Psoas muscle (tissue), 8 donors: ENCODE measurements at places on chromosomes 1 and 21.

DNA sequence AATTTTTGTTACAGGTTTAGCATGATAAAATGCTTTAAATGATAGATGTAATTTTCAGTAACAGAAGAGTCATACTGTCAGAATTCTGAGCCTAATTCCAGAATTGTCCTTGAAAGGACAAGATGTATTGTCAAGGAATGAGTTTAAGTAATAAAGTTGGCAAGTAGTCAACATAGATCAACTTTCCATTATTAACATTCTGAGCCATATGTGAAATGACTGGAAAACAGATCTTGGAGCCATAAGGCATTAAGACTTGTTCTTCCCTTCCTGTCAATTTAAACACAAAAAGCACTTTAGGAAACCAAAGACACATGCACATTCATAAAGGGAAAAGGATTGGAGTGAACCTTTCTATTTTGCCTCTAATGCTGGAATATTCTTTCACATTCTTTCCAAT is 107.0 kb downstream of the ODF2L start:
- no peak for DNase-seq

GRCh38 chr1:166490437-166490991 is 323.7 kb upstream of the FAM78B start:
- DNase-seq = no peak

DNA sequence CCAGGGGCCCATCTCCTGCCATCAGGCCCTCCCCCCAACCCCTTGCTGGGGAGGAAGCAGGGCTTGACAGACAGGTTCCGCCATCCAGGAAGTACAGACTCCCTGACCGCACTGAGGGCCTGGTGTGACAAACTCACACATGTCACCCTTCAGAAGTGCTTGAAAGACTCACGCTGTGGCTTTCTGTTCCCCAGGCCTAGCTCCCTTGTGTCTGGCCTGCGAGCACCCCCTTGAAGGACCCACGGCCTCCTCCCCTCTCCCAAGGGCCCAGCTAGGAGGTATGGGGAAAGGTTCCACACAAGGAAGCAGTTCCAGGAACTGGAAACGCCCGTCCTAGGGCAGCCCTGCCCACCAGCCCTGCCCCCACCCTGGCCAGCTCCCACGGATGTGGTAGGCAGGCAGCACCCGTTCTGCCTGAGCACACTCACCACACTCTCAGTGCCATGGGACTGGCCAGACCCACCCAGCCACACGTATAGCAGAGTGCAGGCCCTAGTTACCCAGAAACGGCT is 26.7 kb downstream of the SLC2A1 start:
- peak; percentile 76 for DNase-seq

DNA sequence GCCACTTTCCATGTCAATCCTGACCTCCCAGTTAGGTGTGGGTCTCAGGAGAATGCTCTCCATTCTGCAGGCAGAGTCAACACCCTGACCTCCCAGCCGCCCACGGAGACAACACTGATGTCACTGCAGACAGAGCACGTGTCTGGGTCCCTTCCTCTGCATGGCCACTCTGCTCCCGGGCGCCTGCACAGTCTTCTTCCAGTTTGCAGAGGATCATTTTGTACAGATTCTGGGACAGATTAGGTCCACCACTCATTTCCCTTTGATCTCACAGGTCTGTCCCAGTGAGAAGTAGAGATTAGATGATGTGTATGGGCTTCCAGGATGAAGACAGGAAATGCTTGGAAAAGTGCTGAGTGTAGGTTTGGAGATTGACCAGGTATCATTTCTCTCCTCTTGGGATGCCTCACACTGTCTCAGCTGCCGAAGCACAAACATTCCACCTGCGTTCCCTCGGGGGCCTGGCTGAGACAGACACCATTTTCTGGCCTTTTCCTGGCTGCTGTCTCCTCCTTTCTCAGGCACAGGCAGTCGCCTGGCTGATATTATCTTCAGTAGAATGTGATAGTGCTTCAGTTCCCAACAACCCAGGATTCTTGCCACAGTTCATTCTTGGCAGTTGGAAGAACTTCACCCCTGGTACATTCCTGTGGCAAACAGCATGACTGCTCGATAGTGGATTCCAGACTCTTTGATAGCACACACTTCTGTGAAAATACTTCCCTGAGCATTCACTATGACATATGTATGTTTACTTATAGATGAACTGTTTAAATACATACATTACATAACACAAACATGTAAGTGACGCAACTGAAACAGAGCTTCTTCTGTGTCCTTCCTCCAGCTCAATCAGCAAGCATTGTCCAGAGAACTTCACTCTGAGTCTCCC is 7.9 kb downstream of the MYBPHL start:
- DNase-seq = peak; percentile 48

GRCh38 chr1:54857746-54858561 is 29.0 kb downstream of the DHCR24 start:
- no peak for DNase-seq

- no peak for DNase-seq
Measured at GRCh38 chr1:34787461-34788420, 5.1 kb upstream of the GJA4 start.

- no peak for DNase-seq
Measured at GRCh38 chr1:4633346-4633745, 21.1 kb upstream of the AJAP1 start.

DNA sequence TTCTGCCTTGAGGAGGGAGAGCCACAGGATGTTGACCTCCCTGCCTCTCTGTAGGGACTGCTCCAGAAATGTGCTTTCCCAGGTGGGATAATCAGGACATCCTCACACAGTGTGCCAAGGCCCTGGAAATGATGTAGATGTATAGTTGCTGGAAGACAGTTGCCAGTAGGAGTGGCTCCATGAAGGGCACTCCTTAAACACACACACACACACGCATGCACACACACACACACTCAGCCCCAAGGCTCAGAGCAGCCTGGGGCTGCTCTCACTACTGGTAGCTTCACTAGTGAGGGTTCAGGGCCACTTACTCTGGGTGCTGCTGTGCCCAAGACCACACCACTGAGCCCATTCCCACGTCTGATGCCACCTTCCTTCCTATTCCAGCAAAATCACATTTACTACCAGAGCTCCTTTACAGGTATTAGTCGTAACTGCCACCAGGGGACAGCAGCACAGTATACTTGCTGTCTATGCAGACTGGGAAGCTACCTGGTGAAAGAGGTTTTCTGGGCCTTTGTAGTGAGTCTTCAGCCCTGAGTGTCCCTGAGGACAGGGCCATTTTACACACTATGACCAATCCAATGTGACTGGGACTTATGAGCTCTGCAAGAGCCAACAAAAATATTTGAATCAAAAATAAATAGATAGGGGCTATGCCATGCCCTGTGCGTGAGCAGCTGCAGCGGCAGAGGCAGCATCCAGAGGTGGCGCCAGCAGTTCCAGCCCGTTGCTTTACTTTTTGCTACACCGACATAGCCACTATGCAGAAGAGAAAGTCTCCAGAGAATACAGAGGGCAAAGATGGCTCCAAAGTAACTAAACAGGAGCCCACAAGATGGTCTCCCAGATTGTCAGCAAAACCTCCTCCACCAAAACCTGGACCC is 15.0 kb downstream of the CRNN start:
- DNase-seq = no peak

DNA sequence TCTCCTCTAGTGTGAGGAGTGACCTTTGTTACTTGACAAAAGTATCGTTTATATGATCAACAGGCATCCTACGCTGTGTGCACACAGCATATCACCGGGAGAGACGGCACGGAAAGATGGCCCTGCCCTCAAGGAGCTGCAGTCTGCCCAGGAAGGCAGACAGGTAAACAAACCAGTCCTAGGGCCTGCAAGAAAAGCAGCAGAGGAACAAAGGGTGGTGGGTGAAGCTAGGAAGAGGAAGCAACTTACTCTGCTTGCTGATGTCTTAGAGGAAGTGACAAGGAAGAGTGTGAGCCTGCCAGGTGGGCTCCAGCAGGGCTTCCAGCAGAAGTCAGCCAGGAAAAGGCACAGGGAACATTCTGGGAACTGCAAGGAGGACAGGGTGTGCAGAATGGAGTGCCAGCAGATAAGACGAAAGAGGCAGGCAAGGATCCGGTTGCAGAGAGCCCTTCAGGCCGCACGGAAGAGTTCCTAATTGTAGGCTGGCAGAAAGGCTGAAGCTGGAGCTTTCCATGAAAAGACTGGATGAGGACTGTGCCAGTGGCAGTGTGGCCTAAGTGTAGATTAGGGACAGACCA is 106.7 kb downstream of the SLC45A1 start:
- DNase-seq = peak; percentile 82

GRCh38 chr1:171585715-171586114 is 36.3 kb upstream of the MYOCOS start:
- DNase-seq = no peak

DNA sequence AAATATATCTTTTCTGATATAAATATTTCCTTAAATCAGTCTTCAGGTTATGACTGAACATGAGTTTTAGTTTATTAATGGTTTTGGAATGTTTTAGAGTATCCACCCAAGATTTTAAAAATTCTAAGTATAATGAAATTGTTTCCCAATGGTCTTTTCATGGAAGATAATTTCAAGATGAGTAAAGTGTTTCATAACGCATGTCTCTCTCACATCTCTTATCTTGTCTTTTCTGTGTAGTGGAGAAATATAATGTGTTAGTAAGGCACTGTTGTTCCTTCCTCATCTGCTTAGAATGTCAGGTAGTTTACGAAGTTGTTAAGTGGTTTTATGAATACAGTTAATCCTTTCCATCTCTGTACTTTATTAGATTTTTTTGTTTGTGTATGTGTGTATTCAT is 49.6 kb downstream of the PLA2G4A start:
- DNase-seq = no peak

- no peak for DNase-seq
Measured at GRCh38 chr1:114114185-114115094, 39.2 kb downstream of the SYT6 start.

DNA sequence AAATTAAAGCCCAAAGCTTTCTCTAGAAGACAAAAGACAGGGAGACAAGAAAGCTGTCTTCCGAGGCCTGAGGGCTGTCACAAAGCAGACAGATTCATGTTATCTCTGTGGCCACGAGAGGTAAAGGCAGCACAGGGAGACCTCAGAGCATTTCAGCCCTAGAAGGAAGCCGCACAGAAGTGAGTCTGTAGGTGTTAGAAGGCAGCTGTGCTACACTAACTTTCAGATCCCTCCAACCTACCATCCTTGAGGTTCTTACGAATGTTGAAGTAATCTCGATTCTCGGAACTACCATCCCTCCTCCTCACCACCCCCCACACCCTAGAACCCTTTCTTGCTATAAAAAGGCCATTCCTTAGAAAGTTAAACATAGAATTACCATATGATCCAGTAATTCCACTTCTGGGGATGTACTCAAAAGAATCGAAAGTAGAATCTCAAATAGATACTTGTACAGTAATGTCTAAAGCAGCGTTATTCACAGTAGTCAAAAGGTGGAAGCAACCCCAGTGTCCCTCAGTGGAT is 21.5 kb upstream of the LYST start:
- DNase-seq = no peak

- DNase-seq = peak; percentile 94
Measured at GRCh38 chr1:206693029-206693428, 8.3 kb downstream of the MAPKAPK2 start.

GRCh38 chr1:1351511-1352427 is 2.6 kb upstream of the DVL1 start:
- DNase-seq = peak; percentile 81

DNA sequence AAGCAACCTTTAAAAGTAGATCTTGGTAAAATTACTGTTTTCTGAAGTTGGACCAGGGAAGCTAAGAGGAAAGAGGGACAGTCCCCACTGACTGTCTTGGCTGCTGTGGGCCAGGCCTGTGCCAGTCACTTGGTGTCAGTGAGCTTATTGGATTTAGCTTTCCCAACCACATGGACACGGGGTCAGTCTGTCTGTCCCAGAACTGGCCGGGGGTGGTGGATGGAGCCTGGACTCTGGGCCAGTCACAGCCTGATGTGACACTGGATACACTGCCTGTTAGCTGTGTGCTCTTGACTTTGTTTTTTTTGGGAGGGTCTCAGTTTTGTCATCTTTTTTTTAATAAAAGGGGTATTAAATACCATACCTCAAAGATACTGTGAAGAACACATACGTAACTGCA is 96.7 kb downstream of the GALNT2 start:
- peak; percentile 81 for DNase-seq

DNA sequence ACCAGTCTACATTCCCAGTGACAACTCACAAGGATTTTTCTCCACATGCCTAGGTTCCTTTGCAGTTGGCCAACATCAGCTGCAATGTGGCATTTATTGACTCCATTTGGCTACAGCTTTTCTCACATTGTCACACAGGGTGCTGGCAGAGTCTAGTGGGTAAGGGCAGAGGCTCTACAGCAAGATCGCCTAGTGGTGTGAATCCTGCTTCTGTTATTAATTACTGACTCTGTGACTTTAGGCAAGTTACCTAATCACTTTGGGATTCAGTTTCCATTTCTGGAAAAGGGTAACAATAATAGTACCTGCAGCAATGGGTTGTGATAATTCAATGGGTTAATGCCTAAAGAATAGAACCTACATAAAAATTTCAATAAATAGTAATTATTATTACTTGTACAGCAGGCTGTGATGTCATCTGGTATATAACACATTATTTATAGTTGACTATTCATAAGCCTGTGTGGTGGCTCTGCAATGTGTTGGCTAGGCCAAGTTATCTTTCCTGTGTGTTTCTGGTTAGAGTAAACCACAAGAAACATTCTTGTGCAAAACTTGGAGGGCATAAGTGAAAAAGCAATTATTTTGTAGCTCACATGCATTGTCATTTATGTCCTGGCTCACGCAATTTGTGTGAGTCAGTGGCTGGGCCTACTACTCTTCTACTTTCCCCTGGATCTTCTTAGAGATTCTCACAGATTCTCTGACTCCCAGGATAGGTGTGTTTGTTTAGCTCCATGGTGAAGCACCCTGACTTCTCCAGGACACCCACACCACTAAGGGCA is 59.5 kb downstream of the PTGS2 start:
- DNase-seq = no peak

DNA sequence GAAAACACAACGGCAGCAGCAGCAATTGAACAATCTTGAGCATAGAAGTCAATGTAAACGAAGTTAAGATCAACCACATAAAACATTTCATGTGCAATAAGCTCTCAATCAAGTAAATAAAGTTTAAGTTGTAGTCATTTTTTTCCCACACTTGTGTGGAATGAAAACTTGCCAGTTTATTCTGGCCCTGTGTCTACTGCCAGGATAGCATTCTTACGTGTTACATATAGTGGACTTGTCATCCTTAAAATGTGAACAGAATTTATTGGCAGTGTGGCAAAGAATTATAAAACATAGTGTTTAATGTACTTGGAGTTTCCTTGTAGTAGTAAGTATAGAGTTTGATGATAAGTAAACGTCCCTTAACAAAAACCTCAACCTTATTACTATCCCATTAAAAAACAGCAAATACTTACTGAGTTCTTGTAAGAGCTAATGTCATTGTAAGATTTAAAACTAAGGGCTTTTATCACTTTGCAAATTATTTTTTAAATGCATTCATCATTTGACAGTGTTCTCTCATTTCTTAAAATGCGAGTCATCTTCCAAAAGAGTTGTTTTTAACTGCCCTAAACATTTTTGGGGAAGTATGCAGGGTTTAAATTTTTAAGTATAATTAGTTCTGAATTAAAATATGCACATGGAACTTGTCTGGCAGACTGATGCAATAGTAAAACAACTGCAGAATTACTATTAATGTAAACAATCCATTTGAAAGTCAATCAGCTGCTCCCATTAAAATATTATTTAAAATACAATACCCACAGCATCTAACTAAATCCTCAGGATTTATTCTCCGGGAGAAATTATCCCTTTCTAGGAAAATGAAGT is 7.9 kb downstream of the COX20 start:
- DNase-seq = no peak

GRCh38 chr1:36151134-36151844 is 2.0 kb upstream of the TRAPPC3 start:
- no peak for DNase-seq

- peak; percentile 35 for DNase-seq
Measured at GRCh38 chr1:39080831-39081270, 54.7 kb downstream of the NDUFS5 start.
